ENCODE measurements at places on chromosomes 1 and 21.

- no peak for DNase-seq
Observed at GRCh38 chr1:234871710-234872271, 256.8 kb downstream of the TOMM20 start.

DNA sequence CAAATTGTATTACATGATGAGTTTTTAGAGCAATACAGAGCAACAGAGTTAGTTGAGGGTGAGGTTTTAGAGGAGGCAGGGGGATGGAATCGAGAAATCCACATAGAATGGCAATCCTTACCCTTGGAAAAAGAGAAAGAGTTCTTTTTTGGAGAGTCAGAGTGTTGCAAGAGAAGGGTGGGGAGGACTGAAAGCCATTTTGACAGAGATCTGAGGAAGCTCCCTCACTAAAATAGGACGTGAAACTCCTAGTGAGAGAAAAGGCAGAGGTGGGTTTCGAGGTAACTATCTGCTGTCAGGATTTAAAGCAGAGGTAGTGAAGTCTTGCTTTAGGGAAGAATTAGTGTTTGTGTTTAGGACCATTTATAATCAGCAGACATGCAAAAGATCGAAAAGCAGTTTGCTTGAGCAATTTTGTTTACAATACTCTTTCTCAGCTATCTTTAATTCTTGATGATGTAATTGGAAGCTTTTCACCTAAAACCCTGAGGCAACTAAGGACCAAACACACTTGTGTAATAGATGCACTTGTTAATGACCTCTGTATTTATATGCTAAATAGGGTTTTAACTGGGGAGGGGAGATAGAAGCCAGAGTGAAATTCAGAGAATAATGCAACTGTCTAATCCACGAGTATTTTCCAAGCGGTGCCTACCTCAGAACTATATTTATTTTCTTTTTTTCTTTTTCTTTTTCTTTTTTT is 20.0 kb downstream of the ADAMTS5 start:
- DNase-seq: no peak

DNA sequence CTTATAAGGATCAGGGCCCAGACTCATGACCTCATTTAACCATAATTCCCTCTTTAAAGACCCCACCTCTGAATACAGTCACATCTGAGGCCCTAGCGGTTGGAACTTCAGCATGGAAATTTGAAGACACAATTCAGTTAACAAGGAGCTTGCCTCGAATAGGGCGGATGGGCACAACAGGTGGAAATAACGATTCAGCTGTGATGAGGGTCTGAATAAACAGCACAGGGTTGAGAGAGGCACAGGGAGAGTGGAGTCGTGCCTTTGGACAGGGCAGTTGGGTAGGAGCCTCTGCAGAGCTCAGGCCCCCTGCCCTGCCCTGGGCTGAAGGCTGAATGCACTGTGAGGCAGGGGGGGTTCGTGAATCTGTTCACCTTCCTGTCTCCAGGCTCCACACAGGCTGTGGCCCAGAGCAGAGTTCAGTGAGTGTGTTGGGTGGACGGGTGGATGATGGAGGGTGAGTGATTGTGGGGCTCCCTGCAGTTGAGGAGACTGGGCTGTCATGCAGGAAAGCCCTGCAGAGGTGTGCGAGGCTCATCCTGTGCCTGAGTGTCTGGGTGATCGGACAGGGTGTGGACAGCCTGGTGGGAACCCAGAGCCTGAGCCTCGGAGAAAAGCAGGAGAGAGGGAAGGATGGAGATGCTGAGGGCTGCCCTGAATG is 243.1 kb downstream of the FOXD2 start:
- DNase-seq: no peak

GRCh38 chr1:156592910-156593660 is 1.5 kb downstream of the NAXE start:
- DNase-seq: no peak

- DNase-seq: no peak
Observed at GRCh38 chr1:83548311-83548710, 450.6 kb downstream of the TTLL7 start.

All from stimulated activated CD8-positive, alpha-beta memory T cell treated with anti-CD3 and anti-CD28 coated beads, Interleukin-2, amount 100 ng/mL, for 48 hours (primary cell).